ENCODE measurements at places on chromosomes 6 and 20.

GRCh38 chr6:149049230-149049629 lies 268.3 kb upstream of the TAB2 start:
- DNase-seq, result no peak

- DNase-seq, result no peak
Measured at GRCh38 chr6:19833947-19834346, 3.2 kb upstream of the ID4 start.

DNA sequence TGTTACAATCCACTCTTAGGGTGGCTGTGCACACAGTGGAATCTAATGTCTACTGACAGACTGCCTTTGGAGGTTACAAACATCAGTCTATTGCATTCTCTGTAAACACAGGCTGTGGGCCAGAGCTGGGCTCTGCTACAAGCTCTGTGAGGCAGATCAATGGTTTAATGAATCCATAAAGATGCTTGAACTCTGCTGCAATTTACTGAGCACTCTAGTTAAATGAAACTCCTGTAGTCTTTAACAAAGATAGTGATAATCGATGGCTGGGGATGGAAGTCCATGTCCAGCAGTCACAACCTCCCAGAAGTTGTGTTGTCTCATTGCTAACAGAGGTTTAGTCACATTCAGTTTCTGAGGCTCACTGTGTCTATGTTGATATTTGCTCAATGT lies 50.5 kb downstream of the SOBP start:
- DNase-seq, result no peak

DNA sequence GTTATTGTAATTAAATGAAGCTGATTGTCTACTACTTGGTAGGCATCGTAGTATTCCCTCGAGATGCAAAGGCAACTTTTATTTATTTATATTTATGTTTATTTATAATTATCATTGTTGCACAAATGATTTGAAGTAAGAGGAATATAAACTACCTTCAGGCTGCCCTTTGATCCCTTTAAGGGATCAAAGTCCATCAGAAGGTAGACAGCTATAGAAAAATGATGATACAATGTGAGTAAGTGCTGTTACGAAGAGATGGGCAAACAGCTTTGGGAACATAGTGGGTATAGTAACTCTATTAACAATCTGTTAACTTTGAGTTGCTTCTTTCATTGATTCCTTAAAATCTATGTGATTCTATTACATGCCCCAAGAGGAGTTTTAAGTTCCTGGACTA lies 512.8 kb upstream of the CITED2 start:
- DNase-seq, result no peak

DNA sequence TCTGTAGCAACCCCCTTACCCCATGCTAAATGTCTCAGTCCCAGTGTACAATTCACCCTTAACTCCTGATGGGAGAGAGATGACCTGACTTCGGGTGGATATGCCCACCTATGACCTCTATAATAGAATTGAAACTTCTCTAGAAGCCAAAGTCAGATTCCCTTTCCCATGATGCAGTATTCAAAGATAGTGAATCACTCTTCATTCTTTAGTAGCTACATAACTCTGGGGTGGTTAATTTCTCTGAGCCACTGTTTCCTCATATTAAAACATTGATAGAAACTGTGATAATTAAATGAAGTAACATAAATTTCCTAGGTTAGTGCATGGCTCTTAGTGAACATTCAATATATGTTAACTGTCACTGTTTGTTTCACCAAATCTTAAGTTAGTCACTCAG lies 500.4 kb downstream of the COL12A1 start:
- DNase-seq, result no peak

DNA sequence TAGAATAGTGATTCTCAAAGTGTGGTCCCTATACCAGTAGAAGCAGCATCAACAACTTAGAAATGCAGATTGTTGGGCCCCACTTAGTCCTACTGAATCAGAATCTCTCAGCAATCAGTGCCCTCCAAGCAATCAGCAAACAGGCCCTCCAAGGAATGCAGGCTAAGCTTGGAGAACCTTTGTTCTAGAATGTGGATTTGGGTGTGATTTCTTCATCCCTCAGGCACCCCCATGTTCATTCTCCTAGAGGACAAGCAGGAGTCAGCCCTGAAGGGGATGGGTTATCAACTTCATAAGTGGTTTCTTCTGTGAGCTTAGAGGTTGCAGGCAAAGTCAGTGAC lies 40.5 kb upstream of the TAF8 start:
- DNase-seq, result no peak

Measured in NAMALWA (cell line).